HCT116 (cell line): ENCODE measurements at places on chromosomes 4 and X.

DNA sequence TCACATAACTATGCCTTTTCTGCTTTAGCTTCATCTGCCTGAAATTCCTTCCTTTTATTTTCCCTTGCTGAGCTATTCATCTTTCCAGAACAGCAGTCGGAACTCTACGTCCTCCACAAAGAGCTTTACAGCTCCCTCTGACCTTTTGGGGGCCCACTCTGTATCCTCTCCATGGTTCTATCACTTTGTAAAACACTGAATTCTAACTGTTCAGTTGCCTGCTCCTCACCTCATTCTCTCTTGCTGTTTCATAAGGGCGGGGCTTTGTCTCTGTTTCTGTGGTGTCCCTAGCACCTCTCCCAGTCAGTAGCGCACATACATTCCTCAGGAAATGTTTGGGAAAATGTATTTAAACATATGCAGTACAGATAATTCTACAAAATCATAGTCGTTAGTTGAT, 737.0 kb downstream of the RAB28 start:
- no peak for DNase-seq

- DNase-seq: no peak
Observed at GRCh38 chrX:19624739-19625138, 109.4 kb upstream of the MAP3K15 start.

- DNase-seq: no peak
Observed at GRCh38 chr4:154617820-154618317, 5.4 kb upstream of the FGG start.

DNA sequence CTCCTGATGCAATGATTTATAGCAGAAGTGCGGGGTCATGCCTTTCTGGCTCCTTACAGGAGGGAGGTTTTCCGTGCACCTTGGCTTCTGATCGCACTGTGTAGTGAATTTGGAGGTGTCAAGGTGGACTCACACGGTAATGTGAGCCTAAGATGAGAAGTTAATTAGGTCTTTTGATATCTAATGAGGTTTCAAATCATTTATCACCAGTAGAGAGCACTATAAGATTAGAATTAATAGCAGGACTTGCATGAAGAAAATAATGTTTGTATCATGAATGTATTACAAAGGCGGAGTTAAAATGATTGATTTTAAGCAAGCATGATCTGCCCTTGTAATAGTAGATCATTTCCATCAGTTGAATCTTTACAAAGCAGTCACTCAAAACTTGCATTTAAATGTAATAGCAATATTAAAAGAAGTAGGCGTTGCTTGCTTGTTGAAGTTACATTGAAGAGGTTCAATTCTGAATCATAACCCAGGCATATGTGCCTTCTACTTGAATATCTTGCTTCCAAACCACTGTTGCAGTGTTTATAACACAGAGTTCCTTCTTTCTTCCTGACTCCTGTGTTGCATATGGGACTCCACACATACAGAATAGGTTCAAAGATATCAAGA, 152.1 kb downstream of the FMR1NB start:
- DNase-seq: no peak

GRCh38 chr4:81648576-81649275, 177.0 kb upstream of the RASGEF1B start:
- DNase-seq: no peak
